Activated naive CD8-positive, alpha-beta T cell treated with anti-CD3 and anti-CD28 coated beads, Interleukin-2, amount 10 ng/mL, durations not matched to agents 7 days and 5 days (primary cell): ENCODE measurements at places on chromosomes 3 and 15.

DNA sequence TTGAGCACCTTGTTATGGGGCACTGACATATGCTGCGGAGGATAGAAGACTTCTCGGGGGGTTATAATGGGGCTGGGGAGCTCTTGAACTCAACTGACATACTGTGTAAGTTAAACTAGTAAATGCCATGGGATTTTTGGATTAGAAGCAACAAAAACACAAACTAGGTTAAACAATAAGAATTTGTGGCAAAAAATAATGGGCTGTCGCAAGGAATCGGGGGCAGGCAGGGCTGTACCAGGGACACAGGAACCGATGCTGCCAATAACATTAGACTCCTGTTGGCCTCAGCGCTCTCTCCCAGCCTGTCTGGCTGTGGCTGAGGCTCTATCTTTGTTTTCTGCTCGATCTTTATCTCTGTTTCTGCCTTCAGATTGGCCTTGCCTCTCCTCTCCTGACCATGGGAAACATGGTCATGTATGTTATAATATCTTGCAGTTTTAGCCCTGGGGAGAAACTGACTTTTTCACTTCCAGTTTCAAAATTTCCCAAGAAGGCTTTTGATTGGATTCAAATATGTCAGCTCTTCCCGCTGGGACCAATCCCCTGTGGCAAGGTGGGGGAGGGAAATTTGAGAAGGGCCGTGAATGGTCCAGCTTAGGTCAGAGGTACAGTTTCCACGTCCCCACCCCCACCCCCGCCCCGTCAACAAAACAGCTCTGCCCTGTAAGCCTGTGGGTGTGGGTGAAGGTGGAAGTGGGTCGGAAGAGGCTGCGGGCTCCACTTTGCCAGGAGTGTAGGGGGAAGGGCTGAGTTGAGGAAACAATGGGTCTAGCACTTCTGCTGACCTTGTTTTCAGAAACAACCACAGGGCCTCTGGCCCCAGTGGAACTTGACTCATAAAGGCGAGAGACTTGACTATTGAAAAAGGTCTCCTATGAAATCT, 161.1 kb upstream of the TBL1XR1 start:
- peak; percentile 60 for DNase-seq

DNA sequence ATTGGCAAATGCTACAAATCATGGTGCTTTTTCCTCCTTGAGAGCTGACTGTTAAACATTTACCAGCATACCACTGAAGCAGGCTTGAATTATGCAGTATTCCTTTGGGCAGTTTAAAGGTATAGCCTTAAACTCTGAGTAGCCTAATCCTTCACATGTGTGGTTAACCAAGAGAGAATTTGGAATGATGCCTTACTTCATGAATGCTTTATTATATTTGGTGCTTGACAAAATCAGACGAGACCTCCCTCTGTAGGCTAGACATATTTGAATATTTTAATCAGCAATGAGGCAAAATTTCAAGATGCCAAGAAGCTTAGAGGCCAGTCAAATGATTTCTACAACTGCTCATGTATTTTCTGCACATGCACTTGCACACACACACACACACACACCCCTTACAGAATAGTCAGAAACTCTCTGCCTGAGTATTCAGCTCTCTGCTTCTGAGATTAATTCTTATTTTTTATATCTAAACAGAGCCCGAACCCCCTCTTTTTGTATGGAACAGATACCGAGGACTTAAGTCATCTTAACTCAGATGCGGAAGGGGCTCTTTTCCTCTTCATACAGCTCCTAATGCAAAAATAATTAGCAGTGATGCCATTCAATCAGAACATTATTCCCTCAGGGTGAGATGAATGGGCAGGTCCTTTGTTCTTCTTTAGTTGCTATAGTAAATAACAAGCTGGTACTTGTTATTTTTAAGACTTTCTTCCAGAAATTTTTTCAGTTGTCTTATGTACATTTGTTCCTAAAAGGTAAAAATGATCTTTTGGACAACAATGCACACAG, 195.5 kb upstream of the TMC3 start:
- no peak for DNase-seq

DNA sequence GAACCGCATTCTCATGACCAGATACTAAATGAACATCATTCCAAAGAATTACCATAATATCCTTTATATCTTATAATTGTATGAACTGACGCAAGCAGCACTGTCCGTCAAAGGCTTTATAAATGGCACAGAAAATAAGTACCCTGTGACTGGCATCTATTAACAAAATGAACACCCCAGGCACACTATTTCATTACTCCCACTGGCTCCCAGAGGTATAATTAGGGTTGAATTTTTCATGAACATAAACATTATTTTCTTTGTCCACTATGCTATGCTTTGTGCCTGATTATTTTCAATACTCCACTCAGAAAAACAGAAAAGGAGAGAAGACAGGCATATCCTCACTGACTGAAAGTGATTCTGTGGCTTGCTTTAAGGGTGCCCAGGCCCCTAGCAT, 71.1 kb downstream of the LYZL4 start:
- DNase-seq = no peak

DNA sequence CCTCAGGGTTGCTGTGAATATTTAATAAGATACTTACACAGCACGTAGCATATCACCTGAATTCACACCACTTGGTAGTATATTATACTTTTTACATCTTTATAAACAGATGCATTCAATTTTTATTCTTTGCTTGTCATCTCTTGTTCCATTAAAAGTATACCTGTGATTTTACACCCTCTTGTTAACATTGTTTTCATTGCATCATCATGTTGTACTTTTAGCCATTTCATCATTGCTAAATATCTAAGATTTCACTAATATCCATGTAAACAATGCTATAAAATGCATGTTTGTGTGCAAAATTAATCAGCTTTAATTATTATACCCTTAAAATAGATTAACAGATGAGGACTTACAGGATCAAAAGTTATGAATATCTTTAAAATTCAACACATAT, 155.3 kb downstream of the MEX3B start:
- no peak for DNase-seq

DNA sequence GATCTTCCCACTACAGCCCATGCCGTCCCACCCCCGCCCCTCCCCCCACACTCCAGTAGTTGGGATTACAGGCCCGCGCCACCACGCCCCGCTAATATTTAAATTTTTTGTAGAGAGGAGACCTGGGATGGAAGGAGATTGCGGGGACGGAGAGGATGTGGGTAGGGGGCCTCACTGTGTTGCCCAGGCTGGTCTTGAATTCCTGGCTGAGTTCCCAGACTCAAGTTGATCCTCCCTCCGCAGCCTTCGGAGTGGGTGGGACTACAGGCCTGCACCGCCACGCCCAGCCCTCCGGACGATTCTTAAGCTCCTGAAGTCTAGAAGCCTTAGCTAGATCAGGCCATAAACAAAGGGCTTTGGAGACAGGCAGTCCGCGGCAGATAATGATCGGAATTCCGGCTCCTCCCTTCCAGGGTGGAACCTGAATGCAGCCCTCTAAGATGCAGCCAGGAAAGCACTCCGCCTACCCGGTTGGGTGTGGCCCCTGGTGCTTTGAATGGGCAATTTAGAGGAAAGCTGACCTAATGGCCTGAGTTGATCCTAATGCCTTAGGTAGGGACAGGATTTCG, at the start of gene DPPA2:
DPPA2 (minus strand) TSS at position 356 of the 569 bp plus-strand sequence. CDS start 1,975 bp downstream, outside the sequence.
- DNase-seq = no peak

- peak; percentile 51 for DNase-seq
Measured at GRCh38 chr15:40452296-40453090, 11.7 kb downstream of the BAHD1 start.

DNA sequence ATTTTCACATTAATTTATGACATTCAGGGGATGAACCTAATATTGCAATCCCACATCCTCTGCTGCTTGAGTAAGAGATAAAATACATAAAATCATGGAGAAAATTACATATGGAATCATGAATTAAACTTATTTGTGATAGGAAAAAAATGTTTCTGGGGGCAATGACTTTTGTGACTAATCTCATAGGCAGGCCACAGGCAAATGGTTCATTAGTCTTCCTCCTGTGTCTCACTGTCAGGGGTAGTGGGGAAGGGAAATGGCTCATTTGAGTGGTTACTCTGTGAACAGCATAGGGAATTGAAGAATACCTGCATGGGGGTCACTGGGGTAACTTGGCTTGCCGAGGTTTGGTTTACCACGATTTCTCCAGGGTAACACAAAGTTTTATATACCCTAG, 72.0 kb downstream of the TFG start:
- DNase-seq = no peak

DNA sequence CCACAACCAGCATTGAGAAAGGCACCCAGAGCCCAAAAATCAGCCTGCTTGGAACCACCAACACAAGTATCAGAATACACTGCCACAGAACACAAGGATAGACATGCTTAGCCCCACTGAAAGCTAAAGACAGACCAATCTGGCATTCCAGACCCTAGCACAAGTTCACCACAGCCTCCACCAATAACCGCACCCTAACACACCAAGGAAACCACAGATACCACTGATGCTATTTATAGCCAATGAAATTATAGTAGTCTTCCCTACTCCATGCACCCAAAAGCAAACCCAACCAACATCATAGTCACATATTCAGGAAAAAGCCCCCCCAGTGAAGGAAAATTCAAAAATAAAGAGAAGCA, 83.9 kb upstream of the STT3B start:
- DNase-seq = no peak

- DNase-seq = no peak
Measured at GRCh38 chr3:42096796-42097565, 5.8 kb downstream of the TRAK1 start.

GRCh38 chr3:24867783-24868182, 373.1 kb upstream of the THRB start:
- DNase-seq = no peak

GRCh38 chr15:85920956-85921355, 126.2 kb upstream of the KLHL25 start:
- no peak for DNase-seq

- peak; percentile 15 for DNase-seq
Measured at GRCh38 chr15:42131826-42132806, 24.3 kb downstream of the PLA2G4F start.

DNA sequence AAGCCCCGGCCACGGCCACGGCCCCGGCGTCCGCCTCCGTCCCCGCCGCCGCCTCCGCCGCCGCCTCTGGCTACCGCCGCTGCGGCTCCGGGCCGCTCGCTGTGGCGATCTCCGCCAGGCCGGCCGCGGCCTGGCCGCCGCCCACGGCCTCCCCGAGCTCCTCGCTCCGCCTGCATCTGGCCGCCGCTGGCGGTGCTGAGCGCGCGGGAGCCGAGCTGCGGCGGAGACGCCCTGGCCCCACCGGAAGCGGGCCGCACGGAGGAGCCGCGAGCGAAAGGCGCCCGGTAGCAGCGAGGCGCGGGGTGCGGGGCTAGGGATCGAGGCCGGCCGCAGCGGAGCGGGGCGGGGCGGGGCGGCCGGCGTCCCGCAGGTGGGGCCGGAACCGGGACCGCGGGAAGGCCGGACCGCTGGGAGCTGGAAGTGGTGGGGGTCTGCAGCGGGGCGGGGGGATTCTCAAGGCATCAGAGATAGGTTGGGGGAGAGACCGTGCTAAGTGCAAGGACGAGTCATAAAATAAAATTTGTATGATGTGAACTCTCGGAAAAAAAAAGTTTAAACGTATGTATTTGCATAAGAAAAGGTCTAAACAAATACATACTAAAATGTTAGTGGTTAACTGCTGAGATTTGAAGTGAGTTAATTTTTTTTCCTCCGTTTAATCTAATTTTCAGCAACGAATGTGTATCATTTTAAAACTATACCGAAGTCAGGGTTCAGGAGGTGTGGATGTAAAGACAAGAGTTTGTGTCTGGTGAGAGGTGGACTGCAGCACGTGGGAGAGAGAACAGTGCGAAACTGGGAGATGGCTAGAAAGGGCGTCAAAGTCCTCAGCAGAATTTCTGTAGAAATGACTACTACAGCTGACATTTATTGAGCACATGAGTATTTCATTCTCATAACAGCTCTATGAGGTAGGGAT, at the start of gene AVEN:
AVEN (minus strand) TSS at position 334 of the 919 bp plus-strand sequence; CDS start at position 176, 158 bp downstream.
- DNase-seq = peak; percentile 81

DNA sequence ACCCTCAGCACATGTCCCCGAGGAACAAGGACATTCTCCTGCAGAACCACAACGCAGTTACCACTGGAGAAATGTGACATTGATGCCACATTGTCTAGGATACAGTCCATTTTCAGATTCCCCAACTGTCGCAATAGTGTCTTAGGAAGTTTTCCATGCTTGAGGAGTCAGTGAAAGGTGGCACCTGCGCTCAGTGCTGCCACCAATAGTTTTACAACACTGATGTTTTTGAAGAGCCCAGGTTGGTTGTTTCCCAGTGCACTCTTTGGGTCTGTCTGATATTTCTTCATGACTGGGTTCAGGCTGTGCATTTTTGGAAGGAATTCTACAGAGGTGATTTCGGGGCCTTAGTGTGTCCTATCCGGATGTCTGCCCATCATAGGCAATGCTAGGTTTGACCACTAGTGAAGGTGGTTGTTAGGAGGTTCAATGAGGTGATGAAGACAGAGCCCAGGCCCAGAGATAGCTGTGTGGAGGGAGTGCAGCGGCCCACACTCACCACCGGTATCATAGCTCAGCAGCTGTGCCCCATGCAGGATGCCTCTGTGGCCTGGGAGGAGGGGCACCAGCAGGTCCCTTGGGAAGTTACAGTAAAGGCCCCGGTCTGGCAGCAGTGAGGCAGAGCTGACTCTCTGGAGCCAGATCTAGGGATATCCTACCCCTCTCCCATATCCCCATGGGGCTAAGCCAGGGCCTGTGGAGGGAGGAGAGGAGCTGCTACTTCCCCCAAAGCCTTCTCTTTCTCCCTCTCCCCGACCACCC, 96.6 kb downstream of the DNAJB8 start:
- no peak for DNase-seq

GRCh38 chr3:41629072-41629471, 332.8 kb downstream of the ULK4 start:
- no peak for DNase-seq

DNA sequence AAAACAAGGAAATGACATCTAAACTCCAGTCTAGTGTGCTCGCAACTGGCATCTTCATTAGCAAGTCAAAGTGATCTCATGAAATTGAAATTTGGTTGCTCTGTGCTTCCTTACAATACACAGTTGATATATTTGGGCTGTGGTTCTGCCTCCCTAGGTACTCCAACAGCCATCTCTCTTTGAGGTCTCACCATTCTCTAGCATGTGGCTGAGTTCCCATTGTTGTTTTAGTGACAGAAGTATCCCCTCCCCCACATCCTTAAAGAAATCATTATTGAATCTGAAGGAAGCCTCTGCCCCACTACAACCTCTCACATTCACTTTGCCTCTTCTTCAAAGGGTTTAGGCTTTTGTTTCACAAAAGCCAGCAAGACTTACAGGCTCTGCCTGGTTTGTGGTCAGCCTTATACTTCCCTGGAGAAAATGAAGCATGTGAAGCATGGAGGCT, 516.5 kb downstream of the NLGN1 start:
- DNase-seq = no peak

DNA sequence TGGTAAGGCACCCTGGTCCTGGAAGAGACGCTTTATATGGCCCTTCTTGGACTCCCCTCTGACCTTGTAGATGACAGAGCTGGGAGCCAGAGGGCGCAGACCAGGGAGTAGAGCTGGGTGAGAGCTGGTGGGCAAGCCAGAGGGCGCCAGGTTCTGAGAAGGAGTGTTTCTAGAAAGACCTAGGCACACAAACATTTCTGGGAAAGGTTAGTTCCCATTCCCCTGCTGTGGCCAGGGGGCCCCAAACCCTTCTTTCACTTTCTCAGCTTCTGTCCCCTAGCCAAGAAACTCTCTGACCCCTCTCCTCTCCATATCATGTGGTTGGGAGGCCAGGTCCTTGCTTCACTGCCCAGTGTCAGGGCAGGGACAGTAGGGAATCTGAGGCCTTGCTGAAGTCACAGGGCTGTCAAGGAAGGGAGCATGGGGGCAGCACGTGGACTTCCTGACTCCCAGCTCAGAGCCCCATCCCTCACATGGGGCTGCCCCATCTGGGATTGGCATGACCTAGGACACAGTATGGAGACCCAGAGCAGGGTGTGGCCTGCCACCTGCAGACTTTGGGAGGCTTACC, 3.6 kb downstream of the HEMK1 start:
- DNase-seq = peak; percentile 72

GRCh38 chr3:134351427-134351826, 22.8 kb downstream of the AMOTL2 start:
- no peak for DNase-seq
